ENCODE measurements at places on chromosomes 4 and X. TPM values are rescaled to one million over a fixed set of nuclear protein-coding genes. Genes with fewer than 3 reads are reported as not detected.

The SYN1 gene
- total RNA-seq = 0.57 TPM

DNA sequence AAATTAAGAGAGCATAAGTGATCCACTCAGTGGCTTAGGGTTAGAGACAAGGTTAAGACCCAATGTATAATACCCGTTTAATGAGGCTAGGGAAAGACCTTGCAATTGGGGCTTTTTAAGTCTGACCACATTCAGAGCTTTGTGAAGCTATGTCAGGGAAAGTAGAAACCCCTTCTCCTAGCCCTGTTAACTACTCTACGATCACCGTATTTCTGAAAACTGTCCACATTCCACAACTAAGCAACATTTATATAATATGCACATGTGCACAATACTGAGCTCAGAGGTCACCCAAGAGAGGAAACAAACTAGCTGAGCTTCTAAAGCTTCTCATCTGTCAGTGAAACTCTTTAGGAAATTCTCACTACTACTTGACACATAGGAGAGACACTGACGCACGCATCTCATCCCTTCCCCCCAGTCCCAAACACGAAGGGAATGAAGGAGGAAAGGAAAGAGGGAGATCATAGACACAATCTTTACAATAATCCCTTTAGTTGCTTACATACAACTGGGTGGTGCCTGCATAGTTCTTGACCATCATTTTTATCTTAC, 56.2 kb downstream of the METTL14 start:
- H3K4me1 ChIP-seq = no peaks in the 10 kb centered on the region
- DNase-seq = no peak
- H3K27me3 ChIP-seq = no peaks in the 10 kb centered on the region

The GRIA2 gene
- not detected for total RNA-seq

DNA sequence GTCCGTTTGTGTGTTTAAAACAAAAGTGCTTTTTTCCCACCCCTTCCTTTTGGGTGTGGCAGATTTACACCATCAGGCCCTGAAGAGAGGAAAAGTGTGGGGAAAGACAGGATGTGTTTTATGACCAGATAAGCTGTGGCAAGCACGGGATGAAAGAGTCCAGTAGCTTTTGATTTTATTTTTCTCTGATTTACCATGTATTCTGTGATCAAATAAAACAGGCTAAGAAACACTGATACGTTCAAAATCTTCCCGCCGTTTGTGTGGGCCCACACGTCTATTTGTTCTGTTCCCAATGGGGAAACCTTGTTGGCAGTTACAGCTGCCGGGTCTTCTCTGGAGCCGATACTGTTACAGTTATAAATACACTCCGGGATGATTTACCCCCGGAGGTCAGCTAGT, 10.8 kb downstream of the LRP2BP start:
- H3K27ac ChIP-seq = peak overlapping the region; percentile 77
- peak overlapping the region; percentile 43 for H3K4me3 ChIP-seq
- peaks cover 18% of the 10 kb centered on the region for H3K4me1 ChIP-seq
